ENCODE measurements at places on chromosomes 4 and X. TPM values are rescaled to one million over a fixed set of nuclear protein-coding genes. Genes with fewer than 3 reads are reported as not detected.
A peak's percentile ranks its signal among the peaks of the same experiment; 100 is the strongest.

DNA sequence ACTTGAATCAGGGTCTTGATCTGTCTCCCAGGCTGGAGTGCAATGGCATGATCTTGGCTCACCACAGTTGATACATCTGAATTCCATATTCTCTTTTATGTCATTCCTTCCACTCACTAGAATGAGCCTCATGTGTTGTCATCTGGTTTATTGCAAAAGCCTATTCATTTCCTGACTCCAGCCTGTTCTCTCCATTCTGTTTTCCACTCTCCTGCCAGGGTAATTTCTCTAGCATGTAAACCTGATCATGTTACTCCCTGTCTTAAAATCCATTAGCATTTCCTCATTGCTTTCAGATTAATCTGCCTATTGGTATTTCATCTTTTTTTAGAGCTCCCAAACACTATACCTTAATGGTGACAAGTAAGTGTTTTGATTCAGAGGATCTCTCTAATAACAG, 4.3 kb upstream of the DDX60L start:
- peak; percentile 91 for DNase-seq

GRCh38 chr4:76533314-76533713, 98.3 kb downstream of the SHROOM3 start:
- no peak for DNase-seq

Gene ANXA3
- 1.1 TPM for total RNA-seq

Gene BANK1
- not detected for total RNA-seq

GRCh38 chr4:73213916-73214653, 44.5 kb downstream of the ANKRD17 start:
- peak; percentile 40 for DNase-seq

Gene ADGRG2
- not detected for total RNA-seq

- no peak for DNase-seq
These were observed 106.7 kb upstream of the MSX1 start for GRCh38 chr4:4752576-4753401.

DNA sequence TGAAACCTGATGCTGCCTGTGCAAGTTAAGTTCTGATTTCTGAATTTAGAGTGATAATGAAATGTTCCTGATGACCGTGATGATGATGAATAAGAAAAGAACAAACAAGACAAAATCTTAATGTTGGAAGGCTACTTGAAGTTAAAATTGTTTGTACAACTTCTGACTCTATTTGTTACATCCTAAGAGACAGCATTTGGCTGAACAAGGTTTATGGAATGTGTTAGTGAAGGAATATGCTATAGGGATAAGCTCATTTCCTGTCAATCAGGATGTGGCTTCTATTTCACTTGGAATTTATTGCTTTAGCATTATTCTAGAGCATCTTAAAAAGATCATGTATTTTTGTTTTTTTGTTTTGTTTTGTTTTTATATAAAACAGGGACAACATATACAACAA, 267.5 kb downstream of the FAT4 start:
- peak; percentile 8 for DNase-seq

- no peak for DNase-seq
These were observed 100.1 kb upstream of the VCX3B start for GRCh38 chrX:8364369-8365141.

DNA sequence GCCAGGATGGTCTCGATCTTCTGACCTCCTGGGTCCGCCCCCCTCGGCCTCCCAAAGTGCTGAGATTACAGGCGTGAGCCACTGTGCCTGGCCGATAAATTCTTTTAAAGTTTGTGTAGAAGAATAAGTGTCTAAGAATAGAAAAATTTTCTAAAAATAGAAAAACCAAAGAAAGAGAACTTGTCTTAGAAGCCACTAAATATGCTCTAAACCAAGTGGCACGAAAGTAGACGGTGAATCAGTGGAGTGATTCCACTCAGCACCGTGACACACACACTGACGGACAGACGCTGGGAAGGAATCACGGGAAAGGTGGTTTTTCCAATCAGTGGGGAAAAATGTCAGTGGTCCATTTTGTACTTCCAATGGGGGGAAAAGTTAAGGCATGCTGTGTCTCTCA, 72.7 kb upstream of the PSAPL1 start:
- no peak for DNase-seq

Gene GATA1
- total RNA-seq, result not detected

Gene FGF2
- total RNA-seq, result 293 TPM

Gene PDCL2
- total RNA-seq, result not detected

- DNase-seq, result no peak
These were observed 175.3 kb downstream of the QDPR start for GRCh38 chr4:17336524-17336961.

Gene FAM53A
- total RNA-seq, result 15.3 TPM

DNA sequence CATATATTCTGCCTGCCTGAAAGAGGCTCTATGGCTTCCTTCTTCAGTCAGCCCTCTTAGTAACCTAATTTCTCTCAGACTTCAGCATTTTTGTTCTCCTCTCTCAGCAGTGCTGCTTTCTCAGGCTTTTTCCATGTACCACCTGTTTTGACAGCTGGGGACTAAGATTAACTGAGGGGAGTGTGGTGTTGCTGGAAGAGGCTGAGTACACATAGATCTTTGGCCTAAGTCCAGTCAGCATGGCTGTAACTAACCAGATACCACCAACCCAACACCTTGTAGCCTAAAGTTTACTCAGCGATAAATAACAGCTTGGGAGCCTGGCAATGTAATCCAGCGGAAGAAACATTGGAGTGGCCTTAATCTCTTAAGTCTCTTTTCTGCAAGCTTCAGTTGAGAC, 85.5 kb downstream of the RTL3 start:
- no peak for DNase-seq

Gene ZNF157
- total RNA-seq, result not detected

DNA sequence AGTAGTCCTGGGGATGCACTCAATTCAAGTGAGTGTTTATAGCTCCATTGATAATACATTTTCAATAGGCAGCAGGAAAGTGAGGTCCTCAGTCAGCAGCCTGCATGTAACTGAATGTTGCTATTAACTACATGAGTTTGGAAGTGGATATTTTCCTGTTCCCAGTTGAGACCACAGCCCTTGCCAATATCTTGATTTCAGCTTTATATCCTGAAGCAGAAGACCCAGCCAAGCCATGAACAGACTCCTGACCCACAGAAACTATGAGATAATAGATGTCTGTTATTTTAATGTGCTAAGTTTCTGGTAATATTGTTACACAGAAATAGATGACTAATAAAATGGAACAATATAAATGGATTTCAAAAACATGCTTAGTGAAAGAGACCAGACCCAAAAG, 63.7 kb downstream of the VSIG4 start:
- no peak for DNase-seq

Gene SHOX
- not detected for total RNA-seq

Measured in GM23248 (cell line).